ENCODE measurements at places on chromosomes 5 and 9. TPM values are rescaled to one million over a fixed set of nuclear protein-coding genes. Genes with fewer than 3 reads are reported as not detected.
A peak's percentile ranks its signal among the peaks of the same experiment; 100 is the strongest.

Gene NEURL1B
- 13.8 TPM for total RNA-seq

Gene CCDC192
- not detected for total RNA-seq

Gene ADGRD2
- 0.26 TPM for total RNA-seq

Gene FGD3
- total RNA-seq: 0.96 TPM

DNA sequence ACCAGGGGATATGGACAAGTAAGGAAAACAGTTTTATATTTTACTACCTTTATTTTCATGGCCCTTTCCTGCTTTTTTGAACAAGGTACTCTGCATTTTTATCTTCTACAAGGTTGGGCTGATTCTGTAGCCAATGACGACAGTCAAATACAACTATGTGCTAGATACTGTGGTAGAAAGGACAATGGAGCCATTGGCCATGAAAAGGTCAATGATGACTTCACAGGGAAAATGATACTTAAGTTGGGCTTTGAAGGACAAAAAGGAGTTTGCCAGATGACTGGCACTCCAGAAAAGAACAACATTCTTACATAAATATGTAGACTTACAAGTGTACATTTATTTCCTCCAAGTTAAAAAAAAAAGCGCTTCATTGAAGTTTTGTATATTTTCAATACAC, 663 bp downstream of the INSL6 start:
- no peak for DNase-seq

DNA sequence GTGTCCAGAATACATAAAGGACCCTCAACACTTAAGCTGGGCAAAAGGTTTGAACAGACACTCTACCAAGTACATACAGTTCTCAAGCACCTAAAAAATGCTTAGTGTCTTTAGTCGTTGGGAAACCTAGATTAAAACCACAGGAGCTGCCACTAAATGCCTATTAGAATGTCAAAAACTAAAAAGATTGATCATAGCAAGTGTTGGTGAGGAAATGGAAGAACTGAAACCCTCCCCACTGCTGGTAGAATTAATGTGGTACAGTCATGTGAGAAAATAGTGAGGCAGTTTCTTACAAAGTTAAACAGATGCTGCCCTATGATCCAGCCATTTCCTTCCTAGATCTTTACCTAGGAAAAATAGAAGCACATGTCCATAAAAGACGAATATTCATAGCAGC, 40.6 kb downstream of the SFXN1 start:
- no peak for DNase-seq

DNA sequence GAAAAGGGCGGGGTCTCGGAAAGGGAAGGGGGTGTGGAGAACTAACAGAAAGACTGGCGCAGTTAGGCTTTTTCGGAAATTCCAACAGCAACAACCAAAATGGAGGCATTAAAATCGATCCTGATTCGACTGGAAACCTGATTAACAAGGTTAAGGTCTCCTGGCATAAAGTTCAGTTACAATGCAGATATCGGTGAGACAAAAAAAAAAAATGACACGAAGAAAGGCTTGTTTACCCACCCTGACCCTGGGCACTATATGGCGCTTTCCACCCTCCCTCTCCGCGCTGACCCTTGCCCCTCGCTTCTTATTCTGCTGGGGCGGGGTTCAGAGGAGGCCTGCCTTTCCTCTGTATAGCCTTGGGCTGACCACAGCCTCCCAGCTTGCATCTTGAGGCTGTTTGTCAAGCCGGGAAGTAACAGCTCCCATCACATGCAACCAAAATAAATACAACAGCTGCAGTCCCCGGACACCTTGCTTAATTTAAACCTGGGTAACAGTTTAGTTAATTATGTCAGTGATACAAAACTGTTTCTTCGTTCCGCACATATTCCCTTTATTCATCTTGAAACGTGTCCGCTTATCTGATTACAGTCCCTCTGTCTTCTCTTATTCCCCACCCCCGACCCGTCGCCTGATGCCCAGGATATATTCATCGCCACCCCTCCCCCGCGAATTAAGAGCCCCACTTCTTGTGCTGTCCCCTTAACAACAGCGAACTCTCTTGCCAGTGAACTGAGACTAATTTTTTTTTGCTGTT, 795 bp upstream of the PJA2 start:
- peak; percentile 89 for DNase-seq

GRCh38 chr5:139660105-139660922, 12.2 kb downstream of the CXXC5 start:
- peak; percentile 67 for DNase-seq

DNA sequence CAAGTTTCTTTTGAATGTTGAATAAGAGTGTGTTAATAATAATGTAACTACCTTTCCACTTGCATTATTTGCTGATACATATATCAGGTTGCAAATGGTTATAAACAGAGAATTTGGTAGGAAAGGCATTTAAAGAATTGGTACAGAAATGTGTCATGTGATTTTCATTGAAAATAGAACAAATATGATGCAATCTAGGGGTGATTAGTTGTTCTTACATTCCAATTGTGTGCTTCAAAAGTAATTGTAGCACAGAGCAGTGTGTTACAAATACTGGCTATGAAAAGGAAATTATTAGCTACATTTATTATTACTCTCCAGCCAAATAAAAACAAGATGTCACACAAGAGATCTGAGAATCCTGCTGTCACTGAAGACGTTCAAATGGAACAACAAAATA, 61.8 kb upstream of the PRDM9 start:
- no peak for DNase-seq

DNA sequence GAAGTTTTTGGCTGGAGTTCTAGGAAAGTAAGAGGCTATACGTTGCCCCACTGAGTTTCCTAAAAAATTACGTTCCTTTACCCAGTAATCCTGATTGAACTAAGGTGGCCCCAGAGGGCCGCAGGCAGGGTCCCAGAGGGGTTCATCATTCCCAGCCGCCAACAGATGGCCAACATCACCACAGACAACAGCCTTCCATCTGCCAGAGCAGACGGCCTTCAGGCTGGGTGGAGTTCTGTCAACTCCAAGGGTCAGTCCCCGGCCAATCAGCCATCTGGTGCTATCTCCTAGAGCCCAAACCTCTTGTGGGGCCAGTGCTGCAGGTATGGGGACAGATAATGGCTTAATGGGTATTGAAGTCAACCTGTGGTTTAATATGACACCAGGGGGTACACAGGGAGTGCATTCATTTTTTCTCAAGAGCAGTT, 30.4 kb downstream of the TBC1D2 start:
- DNase-seq: no peak

- DNase-seq: no peak
Observed at GRCh38 chr5:168302785-168303184, 11.3 kb downstream of the WWC1 start.

DNA sequence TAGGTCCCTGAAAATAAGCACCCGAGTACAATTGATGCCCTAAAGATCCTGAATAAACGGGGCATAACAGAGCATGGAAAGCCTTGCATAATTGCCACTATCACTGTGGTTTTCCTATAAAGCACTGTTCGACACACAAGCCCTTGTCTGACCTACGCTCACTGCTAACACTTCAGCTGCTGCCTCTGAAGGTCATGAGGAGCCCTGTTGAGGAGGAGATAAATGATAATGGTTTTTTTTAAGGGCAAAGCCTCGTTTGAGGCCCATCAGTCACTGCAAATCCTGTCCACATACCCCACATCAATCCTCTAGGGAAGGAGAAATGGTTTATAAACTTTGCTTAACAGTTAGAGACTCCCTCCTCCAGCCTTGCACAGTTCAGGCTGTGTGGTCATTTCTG, 35.1 kb downstream of the GABBR2 start:
- DNase-seq: no peak

DNA sequence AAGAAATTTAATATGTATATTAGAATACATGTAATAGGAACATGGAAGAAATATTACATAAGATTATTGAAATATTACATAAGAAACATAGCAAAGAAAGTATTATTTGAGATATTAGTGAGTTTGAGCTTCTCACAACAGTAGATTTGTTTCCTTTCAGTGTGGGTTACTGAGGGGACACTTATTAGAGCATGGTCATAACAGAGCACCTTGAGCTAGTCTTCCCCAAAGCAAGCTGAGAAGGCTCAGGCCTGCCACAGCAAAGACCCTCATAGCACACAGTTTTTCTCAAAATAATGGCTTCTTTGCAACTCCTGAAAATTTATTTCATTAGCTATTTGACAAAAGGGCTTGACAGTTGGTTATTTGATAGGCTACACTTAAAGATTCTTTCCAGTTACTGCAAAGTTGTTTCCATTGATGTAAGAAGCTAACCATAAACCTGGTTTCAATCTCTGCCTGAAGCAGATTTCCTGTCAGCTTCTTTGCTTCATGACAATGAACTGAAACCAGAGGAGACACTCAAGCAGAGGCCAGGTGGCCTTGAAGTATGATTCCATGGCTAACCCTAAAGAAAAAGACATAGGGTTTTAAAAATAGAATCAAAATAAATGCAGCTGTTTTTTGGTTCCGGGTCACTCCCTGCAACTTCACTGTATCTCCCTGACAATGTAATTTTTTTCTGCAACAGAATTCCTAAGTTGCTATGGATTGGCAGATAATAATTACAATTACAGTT, 68.6 kb downstream of the ERMP1 start:
- DNase-seq: no peak

GRCh38 chr5:157816682-157817386, 42.1 kb downstream of the CLINT1 start:
- no peak for DNase-seq

DNA sequence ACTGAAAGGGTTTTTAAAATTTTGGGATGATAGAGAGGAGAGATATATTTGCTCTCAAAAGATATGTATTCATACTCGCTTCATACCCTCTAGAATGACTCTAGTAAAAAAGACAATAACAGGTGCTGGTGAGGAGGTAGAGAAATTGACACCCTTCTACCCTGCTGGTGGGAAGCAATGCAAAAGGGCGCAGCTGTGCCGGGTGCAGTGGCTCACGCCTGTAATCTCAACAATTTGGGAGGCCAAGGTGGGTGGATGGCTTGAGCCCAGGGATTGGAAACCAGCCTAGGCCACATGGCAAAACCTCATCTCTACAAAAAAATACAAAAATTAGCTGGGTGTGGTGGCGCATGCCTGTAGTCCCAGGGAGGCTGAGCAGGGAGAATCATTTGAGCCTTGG, 33.9 kb upstream of the NXNL2 start:
- no peak for DNase-seq

DNA sequence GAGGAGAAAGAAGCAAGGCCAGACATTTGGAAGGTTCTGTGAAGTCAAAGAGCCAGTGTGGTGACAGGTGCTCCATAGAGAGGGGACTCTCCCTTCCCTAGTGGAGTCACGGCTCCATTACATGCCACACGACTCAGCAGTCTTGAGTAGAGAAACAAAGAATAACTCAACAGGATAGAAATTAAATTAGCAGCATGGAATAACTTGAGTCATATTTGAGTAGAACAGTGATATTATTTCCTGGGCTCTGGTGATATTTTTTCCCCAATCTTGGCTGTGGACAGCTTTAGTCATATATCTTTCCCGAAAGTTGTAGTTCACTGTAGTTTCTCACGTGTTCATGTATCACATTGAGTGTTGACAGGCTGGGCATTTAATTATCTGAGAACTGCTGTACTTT, 149.7 kb upstream of the EFNA5 start:
- no peak for DNase-seq
